ENCODE measurements at places on chromosomes 2 and 18.

GRCh38 chr2:164974221-164974620 is 18.9 kb upstream of the SLC38A11 start:
- DNase-seq, result no peak

DNA sequence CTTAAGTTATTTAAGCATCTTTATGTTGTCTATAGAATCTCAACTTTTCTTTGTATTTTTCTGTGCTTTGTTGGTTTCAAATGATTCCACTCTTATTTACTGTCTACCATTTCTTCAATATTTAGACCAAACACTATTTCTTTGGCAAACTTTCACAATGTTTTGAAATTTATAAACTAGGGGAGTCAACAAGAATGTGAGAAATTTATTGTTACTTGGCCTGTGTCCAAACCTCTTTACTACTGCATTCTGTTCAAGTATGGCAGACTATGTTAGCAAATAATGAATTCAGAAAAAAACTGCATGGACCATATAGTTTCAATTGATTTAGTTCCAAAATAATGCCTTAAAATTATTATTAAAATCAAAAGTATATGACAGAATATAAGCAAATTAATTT is 470.2 kb downstream of the FBXO15 start:
- no peak for DNase-seq

DNA sequence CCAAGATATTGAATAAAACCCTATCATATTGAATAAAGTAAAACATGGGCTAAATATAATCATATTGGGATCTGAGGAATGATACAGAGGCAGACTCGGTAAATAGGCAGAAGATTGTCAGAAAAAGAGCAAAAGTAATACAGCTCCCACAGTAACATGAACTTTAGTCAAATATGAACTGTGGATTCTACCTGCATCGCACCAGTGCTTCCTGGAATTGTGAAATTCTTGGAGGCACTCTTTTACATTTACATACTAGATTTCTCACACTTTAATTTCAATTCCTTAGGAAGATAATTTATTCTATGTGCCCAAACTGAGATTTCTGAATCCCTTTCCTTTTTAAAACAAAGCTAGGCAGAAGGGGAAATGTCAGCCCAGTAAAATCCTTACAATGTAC is 325.1 kb upstream of the SLC39A10 start:
- DNase-seq, result no peak

DNA sequence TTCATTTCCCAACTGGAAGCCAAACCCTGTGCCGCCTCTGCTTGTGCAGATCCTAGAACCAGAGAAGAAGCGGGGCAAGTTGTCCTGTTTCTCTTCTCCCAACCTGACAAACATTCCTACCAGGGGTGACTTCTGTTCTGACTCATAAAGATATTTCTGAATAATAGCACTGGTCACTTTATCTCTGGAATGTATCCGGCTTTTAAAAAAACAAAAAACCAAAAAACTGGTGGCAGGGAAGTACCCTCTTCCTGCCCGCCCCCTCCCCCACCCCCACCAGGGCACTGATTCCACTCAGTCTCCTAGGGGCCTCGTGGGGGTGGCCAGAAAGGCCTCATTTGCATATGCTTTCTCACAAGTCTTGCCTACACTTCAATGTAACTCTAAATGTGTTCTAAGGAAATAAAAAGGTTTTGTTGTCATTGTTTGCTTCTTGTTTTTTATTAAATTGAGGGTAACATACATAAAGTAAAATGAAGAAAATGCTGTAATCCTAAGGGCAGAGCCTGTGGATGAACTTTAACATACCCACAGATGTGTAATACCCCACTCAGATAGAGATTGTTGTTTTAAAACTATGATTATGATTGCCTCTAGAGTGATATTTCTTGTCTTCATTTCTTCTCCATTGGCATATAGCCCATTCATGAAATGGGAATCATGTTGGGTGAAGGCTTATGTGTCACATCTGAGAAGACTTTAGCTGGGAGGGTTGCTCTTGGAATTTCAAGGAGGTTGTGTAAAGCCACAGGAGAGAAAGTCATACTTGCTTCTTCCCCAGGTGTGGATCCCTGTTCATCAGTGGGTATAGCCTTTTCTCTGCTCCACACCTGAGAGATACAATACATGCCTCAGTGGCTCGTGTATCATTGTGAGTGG is 5.3 kb upstream of the FOSL2 start:
- DNase-seq, result no peak

GRCh38 chr2:10546975-10547391 is 98.9 kb upstream of the ODC1 start:
- DNase-seq, result no peak

DNA sequence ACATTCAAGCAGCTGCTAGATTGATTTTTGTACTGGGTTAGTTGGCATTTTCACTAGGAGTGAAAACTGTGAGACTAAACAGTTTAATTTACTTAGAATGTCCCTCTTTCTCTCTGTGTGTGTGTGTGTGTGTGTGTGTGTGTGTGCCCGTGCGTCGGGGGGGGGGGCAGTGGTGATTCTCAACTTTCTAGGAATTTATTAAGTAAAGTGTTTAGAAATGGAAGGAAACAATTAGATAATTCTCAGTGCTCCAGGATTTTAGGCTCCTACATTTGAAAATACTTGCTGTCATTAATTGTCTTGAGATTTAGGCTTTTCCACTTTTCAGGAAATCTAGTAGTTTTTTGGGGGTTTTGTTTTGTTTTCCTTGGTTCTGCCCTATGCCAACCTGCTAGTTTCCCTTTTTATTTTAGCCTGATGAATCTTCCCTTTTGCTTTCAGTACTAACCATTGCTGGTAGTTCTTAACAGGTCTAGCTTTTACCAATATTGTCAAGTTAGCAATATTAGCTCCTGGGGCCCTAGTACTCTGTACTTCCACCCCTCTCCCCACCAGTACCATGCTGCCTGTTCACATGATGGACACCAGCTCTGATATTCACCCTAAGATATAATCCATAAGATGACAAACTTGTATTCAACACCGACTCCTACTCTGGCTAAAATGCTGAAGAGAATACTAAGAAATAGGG is 4.9 kb downstream of the EPAS1 start:
- no peak for DNase-seq

DNA sequence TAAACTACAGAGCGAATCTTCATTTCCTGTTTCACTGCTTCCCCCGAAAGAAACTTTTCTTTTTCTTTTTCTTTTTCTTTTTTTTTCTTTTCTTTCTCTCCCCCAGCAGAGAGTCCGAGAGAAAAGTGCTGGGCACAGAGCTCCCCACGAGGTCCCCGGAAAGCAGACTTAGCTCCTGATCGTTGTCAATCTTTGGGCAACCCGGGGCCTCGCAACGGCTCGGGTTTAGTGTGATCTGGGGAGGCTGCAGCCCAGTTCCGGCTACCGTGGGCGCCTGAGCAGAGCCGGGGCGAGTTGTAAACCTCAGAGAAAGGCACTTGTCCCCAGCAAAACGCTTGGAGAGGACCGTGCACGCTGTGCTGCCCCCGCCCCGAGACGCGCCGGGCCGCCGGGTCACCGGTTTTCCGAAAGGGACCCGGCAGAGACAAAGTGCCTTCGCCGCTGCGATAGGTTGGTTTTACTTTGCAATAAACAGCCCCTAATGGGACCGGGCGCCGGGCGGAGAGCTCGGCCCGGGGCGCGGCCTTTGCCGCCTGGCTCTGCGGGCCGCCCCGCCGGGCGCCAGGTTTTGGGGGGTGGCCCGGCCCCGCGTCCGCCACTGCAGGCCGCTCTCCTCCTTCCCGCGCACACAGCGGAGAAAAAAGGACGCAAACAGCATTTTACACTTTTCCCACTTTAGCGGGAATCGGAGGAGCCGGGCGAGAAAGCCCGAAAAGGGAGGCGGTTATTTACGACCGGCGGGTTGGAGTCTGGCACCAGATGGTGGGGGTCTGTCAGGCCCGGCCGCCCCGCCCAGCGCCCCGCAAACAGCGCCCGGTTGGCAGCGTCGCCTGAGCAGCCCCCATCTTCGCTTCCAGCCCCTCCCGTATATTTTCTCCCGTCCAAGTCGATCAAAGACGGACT is 136.0 kb downstream of the INSIG2 start:
- DNase-seq, result no peak

- no peak for DNase-seq
Measured at GRCh38 chr2:10524341-10524740, 76.2 kb upstream of the ODC1 start.

GRCh38 chr2:223956300-223956699 is 963 bp upstream of the MRPL44 start:
- DNase-seq, result no peak

DNA sequence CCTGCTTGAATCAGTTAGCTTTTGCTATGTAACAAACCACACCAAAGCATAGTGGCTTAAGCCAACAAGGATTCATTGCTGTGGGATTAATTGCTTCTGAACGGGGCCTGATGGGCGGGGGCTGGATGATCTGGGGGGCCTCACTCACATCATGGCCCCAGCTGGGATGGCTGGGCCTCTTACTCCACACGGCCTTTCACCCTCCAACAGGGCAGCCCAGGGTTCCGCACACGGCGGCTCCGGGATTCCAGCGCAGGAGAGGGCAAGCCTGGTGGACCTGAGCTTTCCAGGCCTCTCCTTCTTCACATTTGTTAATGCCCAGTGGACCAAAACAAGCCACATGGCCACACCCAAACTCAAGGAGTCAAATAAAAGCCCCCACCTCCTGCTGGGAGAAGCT is 86.3 kb upstream of the PHLPP1 start:
- no peak for DNase-seq

GRCh38 chr2:43437363-43437762 is 158.5 kb downstream of the THADA start:
- DNase-seq, result no peak

DNA sequence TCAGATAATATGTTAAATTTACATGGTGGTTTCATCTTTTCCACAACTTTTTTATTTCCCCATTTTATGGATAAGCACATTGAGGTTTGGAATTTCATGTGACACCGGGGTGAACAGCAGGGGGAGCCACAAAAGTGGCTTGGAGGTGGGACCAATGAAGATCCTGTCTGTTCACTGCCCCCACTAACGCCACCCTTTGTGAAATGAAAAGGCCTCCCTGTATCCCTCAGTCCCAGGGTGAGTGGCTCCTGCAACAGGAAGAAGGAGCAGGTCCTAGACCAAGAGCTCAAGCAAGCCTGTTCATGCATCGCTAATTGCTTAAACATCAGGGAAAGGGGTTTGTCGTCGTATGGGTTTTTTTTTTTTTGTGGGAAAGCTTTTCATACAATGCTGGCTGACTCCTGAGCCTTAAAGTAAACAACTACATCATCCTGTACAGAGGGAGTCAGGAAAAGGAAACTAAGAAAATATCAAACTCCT is 267.8 kb upstream of the EPAS1 start:
- DNase-seq, result no peak

DNA sequence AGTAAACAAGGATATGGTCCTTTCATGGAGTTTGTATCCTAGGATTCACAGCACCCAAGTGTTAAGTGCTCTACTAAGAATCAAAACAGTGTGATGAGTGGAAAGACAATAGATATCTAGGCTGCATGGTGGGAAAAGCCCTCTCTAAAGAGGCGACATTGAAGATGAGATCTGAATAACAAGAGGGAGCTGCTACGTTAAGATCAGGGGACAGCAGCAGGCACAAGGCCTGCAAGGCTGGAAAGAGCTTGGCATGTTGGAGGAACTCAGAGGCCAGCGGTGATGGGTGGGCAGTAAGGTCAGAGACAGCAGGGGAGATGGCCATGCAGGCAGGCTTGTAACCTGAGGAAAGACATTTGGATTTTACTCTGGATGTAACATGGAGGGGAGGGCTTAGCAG is 177.5 kb downstream of the GFPT1 start:
- DNase-seq, result no peak

DNA sequence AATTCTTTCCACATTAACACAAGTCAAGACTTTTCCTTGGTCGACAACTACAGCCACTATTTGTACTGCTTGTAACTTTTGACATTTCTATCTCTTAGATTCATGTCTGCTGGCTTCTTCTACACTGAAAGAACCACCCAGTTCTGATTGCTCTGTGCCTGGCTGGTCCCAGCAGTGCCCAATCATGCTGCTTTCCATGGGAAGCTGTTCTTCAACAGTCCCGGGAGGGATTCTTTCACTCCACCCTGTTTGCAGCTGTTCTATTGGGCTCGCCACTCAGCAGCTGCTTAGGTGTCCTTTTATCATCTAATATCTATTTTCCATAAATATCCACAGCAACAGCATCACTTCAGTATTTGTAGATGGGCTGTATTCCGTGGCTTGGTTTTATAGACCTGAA is 471.1 kb upstream of the SMIM21 start:
- no peak for DNase-seq

GRCh38 chr2:119311371-119311770 is 55.3 kb downstream of the C2orf76 start:
- DNase-seq, result no peak

DNA sequence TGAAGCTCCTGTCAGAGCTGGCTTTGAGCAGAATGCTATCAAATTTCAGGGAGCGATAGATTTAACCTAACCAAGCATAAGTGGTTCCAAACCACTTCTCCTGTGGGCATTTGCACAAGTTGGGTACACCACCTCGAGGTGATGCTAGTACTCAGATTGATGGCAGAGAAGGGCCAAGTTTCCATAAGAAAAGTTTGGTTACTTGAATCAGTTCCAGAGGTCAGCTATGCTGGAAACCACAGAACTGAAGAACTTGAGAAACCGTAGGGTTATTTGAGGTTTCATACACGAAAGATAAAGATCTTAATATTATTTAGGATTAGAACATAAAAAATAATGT is 238.2 kb upstream of the SOX11 start:
- no peak for DNase-seq

- DNase-seq, result no peak
Measured at GRCh38 chr2:13109516-13109915, 392.8 kb downstream of the TRIB2 start.

- no peak for DNase-seq
Measured at GRCh38 chr2:8319219-8319618, 362.6 kb upstream of the ID2 start.

- no peak for DNase-seq
Measured at GRCh38 chr2:29063646-29064345, 10.5 kb downstream of the PCARE start.

- no peak for DNase-seq
Measured at GRCh38 chr2:11004199-11004598, 92.5 kb downstream of the KCNF1 start.

GRCh38 chr2:109402180-109402579 is 211.6 kb downstream of the SEPTIN10 start:
- no peak for DNase-seq

GRCh38 chr18:45253056-45253565 is 362.2 kb upstream of the SLC14A2 start:
- no peak for DNase-seq

GRCh38 chr2:123086613-123087385 is 938.3 kb upstream of the CNTNAP5 start:
- no peak for DNase-seq
